ENCODE measurements at places on chromosomes 3 and 15.

- no peak overlapping the region for H3K27ac ChIP-seq
- DNase-seq: peak; percentile 60
- no peak overlapping the region for H3K4me3 ChIP-seq
- peaks cover 56% of the 10 kb centered on the region for H3K4me1 ChIP-seq
- H3K36me3 ChIP-seq: peaks cover 20% of the 10 kb centered on the region
- H3K27me3 ChIP-seq: no peaks in the 10 kb centered on the region
Measured at GRCh38 chr3:179196098-179196497, 47.9 kb downstream of the PIK3CA start.

DNA sequence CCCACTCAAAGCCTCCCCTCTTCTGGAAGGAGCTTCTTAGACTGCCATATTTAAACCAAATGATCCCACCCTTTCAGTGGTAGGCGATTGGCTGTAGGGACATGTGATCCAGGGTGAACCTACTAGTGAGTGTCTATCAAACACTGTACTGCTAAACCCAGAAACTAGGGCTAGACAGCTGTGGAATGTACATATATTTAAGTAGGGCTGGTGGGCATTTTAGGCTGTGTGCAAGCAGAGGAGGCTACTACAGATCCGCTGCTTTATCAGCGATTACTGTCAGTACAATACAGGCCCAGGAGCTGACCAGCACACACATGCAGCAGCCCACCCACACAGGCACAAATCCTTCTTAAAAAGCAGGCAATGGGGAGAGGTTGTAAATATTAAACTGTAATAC, 15.4 kb upstream of the LARP6 start:
- peaks cover 11% of the 10 kb centered on the region for H3K27me3 ChIP-seq
- H3K4me3 ChIP-seq: no peak overlapping the region
- DNase-seq: no peak

DNA sequence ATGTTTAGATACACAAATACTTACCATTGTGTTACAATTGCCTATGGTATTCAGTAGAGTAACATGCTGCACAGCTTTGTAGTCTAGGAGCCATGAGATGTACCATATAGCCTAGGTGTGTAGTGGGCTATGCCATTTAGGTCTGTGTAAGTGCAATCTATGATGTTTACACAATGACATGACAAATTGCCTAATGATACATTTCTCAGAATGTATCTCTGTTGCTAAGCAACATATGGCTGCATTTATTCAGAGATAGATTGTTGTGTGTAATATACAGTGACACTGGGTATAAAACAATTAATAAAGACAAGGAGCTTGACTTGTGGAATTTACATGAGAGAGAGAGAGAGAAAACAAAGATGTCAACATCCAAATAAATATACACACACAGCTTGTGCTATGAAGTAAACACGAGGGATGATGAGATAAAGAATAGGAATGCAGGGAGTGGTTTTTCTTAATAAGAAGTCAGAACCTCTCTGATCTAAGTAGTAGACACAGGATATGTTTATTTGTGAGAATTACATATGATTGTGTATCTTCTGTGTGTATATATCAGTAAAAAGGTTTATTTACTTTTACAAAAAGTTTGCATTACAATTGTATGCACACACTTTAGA, 110.0 kb downstream of the KCNAB1 start:
- H3K36me3 ChIP-seq: no peaks in the 10 kb centered on the region
- no peaks in the 10 kb centered on the region for H3K4me1 ChIP-seq
- DNase-seq: no peak
- no peak overlapping the region for H3K27ac ChIP-seq
- H3K27me3 ChIP-seq: peaks cover 11% of the 10 kb centered on the region

GRCh38 chr3:8597219-8597853, 47.3 kb downstream of the SSUH2 start:
- no peak for DNase-seq
- no peaks in the 10 kb centered on the region for H3K4me1 ChIP-seq
- no peaks in the 10 kb centered on the region for H3K36me3 ChIP-seq
- no peak overlapping the region for H3K4me3 ChIP-seq

DNA sequence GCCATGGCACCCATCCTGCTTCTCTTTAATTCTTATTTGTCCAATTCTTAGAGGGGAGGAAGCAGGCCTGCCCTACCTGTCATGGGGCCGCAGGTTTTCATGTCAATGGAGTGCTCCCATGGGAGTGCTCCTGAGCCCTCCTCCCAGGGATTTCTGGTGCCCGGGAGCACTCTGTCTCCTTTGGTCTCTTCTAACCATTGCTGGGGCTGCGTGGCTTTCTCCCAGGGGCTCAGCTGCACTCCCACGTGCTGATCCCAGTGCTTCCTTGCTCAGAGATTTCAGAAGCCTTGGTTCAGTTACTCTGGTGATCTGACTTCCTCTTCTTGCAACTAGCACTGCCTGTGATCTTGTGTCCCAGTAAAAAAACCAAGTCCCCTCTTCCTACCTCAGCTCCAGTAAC, 68.0 kb upstream of the ARL8B start:
- peaks cover 7% of the 10 kb centered on the region for H3K27me3 ChIP-seq
- no peak for DNase-seq
- no peak overlapping the region for H3K4me3 ChIP-seq
- no peaks in the 10 kb centered on the region for H3K36me3 ChIP-seq
- H3K27ac ChIP-seq: no peak overlapping the region

DNA sequence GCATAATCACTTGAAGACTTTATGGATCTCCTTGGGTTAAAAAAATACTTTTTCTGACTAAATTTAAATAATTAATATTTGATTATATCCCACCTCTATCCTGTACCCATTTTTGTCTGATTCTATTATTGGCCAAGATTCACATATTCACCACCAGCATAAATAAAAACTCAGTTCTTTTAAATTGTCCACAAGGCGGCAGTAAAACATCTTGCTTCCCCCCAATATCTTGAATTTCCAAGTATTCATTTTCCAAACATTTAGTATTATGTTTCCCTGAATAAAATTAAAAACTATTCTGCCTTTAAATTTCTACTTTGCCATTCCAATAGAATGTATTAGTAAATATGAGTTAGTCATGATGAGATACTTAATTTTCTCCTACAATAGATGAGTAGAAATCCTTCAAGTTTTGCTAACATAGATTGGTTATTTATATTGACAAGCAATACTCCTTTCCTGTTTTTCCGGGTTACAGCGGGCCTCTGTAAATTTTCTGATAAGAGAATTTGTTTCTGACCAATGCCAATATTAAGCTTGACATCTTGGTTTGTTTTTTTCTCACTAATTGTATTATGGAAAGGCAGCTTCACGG, 218.7 kb upstream of the MDFIC2 start:
- no peaks in the 10 kb centered on the region for H3K4me1 ChIP-seq
- no peaks in the 10 kb centered on the region for H3K36me3 ChIP-seq
- peaks cover 9% of the 10 kb centered on the region for H3K27me3 ChIP-seq
- H3K27ac ChIP-seq: no peak overlapping the region

DNA sequence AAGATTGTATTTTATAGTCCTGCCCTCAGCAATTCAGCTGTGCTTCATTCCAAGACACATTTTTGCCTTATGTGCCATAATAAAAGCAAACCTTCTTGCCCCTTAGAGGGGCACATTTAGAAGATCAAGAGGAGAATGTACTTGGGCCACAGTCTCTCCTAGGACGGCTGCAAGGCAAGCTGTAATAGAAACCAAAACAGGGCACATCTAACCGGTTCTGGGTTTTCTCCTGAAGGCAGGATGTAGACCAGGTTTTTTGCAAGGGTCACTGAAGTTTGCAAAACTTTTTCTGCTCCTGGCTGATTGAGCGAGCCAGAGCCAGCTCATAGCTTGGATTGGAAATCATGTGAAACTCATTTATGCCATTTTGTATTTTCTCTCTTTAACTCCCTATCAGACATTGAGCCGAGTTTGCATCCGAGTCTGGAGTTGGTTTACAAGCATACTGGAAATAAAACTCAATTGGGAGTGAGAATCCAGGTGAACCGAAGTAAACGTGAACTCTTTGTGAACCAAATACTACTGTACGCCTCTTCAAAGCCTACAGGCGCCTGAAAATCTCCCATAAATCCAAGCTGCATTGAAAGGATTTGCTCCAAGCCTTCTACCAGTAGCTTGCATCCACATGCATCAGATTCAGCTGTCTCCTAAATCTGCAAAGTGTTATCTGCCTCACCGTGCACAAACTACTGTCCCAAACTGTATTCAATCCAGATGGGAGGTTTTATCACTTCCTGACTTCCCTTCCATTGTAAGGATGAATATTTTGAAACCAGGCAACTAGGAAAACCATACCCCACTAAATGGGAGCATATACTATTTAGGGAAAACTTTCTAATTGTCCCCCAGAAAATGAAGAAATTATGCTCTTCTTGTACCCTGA, 60.9 kb upstream of the TSC22D2 start:
- no peaks in the 10 kb centered on the region for H3K4me1 ChIP-seq
- no peak for DNase-seq
- peaks cover 8% of the 10 kb centered on the region for H3K27me3 ChIP-seq
- no peak overlapping the region for H3K4me3 ChIP-seq
- no peaks in the 10 kb centered on the region for H3K36me3 ChIP-seq

GRCh38 chr3:27312044-27312668, 57.0 kb downstream of the NEK10 start:
- H3K27me3 ChIP-seq: no peaks in the 10 kb centered on the region
- no peak overlapping the region for H3K27ac ChIP-seq
- no peak for DNase-seq
- H3K36me3 ChIP-seq: no peaks in the 10 kb centered on the region
- H3K4me1 ChIP-seq: no peaks in the 10 kb centered on the region

GRCh38 chr15:27234593-27234992, 263.6 kb downstream of the GABRG3 start:
- no peak for DNase-seq
- H3K4me3 ChIP-seq: no peak overlapping the region
- H3K4me1 ChIP-seq: no peaks in the 10 kb centered on the region

GRCh38 chr15:88509964-88510363, 36.5 kb downstream of the DET1 start:
- DNase-seq: no peak
- H3K4me1 ChIP-seq: peaks cover 4% of the 10 kb centered on the region
- H3K36me3 ChIP-seq: peaks cover 7% of the 10 kb centered on the region
- H3K4me3 ChIP-seq: no peak overlapping the region

GRCh38 chr3:156071031-156071430, 49.3 kb upstream of the KCNAB1 start:
- no peak overlapping the region for H3K27ac ChIP-seq
- no peaks in the 10 kb centered on the region for H3K36me3 ChIP-seq
- peaks cover 24% of the 10 kb centered on the region for H3K27me3 ChIP-seq
- H3K4me3 ChIP-seq: no peak overlapping the region
- DNase-seq: no peak

DNA sequence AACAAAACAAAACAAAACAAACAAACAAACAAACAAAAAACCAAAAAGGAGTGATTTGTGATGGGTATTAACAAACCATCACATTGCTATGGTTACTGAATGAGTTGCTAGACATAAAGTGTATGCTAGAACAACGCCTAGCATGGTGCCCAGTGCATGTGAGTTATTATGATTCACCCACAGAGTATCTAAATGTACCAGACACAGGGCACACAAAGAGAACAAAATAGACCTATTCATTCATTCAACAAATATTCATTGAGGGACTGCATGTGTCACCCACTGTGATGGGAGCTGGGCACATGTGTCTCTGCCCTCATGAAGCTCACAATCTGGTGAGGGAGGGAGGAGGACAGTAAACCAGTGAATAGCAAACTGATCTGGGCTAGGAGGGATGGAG, 11.6 kb upstream of the ACAN start:
- H3K27ac ChIP-seq: peak overlapping the region; percentile 53
- peaks cover 45% of the 10 kb centered on the region for H3K27me3 ChIP-seq
- H3K36me3 ChIP-seq: no peaks in the 10 kb centered on the region
- no peak overlapping the region for H3K4me3 ChIP-seq
- no peaks in the 10 kb centered on the region for H3K4me1 ChIP-seq

- peaks cover 18% of the 10 kb centered on the region for H3K36me3 ChIP-seq
- no peaks in the 10 kb centered on the region for H3K27me3 ChIP-seq
- peak overlapping the region; percentile 85 for H3K27ac ChIP-seq
- H3K4me1 ChIP-seq: peaks cover 58% of the 10 kb centered on the region
Measured at GRCh38 chr15:67784090-67784781, 41.1 kb upstream of the SKOR1 start.

GRCh38 chr3:104244680-104245220, 1122.0 kb upstream of the ALCAM start:
- H3K36me3 ChIP-seq: peaks cover 9% of the 10 kb centered on the region
- peaks cover 2% of the 10 kb centered on the region for H3K27me3 ChIP-seq
- H3K27ac ChIP-seq: no peak overlapping the region

DNA sequence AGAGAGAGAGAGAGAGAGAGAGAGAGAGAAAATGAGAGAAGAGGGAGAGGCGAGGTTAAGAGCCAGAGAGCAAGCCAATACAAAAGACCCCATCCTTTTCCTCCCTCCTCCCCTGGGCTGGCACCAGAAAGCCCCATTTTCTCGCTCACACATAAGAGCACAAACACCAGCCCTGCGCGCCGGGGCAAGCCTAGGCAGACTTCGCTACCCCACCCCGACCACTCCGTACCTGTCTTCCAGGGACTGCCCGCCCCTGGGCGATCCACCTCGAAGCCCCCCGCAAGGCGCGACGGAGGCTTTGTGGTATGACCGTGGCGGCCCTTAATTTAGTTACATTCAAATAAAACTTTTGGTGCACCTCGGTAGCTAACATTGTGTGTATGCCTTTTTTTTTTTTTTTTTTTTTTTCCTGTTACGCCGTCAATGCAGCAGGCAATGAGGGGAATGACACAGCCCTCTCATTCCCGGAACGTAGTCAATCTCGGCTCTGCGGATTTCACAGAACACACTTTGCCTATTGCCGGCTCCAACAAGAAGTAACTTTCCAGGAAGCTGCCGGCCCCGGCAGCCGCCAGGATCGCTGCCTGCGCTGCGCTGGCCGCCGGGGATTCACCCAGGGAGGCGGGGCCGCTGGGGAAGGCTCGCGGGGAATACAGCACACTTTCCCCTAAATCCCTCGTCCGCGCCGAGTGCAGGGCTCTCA, 7.7 kb downstream of the BCL6 start:
- H3K36me3 ChIP-seq: peaks cover 10% of the 10 kb centered on the region
- H3K27me3 ChIP-seq: no peaks in the 10 kb centered on the region
- peak overlapping the region; percentile 100 for H3K4me3 ChIP-seq
- DNase-seq: no peak
- peak overlapping the region; percentile 86 for H3K27ac ChIP-seq
- peaks cover 35% of the 10 kb centered on the region for H3K4me1 ChIP-seq

DNA sequence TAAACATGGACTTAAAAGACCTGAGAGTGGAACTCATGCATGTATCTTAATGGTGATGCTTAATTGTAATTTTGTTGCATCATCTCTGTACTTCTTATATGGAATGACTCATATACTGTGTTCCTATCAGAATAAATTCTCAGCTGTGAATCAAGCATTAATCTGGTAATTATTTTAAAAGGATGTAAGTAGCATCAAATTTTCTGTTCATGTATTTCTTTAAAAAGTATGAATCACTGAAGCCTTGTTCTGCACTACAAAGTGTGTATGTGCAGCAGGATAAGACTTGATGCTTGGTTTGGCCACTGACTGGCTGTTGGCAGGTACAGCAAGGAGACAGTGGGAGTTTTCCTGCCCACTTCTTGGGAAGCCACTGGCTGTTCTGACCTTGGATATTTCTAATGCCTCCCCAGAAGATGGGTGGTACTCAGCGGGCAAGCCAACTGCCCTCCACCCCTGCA, 123.9 kb downstream of the ANO10 start:
- no peaks in the 10 kb centered on the region for H3K36me3 ChIP-seq
- no peak overlapping the region for H3K4me3 ChIP-seq
- H3K4me1 ChIP-seq: peaks cover 56% of the 10 kb centered on the region

All from naive thymus-derived CD8-positive, alpha-beta T cell (primary cell).